ENCODE measurements at places on chromosomes 6 and 20.
A peak's percentile ranks its signal among the peaks of the same experiment; 100 is the strongest.

DNA sequence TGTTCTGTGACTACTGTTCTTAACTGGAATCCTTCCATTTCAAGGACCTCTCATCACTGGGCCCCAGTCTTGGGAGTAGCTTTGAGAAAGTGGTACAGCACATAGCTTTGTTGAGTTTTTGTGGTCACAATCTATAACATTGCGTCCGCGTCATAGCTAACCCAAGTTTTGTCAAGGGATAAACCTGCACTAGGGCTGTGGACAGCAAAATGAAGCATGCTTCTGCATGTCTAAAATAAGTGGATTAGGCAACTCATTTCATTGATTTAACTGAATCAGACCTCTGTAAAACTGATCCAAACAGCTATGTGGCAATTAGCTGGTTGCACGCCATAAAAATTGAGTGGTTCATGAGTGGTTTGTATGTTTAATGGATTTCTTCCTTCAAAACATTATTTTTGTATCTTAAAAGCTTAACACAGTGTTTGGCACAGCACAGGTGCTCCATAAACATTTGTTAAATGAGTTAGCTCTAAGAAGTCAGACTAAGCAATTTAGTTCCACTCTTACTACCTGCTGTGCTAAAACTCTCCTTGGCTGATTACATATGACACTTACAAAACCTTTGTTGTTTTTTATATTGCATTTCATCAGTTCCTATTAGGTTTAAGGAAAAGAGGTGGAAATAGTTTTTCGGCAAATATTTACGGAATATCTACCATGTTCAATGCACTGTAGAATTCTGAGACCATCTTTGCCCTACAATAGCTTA, 160.3 kb upstream of the ATXN1 start:
- no peak for DNase-seq

DNA sequence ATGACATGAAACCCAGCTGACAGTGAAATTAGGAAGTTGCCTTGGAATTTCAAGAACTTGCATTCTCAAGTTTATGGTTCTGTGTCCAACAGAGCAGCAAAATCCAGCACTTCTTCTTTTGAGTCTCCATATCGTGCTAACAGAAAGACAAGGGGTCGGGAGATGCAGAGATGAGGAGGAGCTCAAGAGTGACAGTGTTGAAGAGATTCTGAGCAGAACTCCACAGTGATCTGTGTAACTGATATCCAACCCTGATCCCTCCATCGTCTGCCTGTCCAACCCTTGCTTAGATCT, 21.2 kb upstream of the BTN1A1 start:
- no peak for DNase-seq

GRCh38 chr6:24799541-24799915, 811 bp upstream of the ARMH2 start:
- no peak for DNase-seq

GRCh38 chr6:168240160-168240559, 79.4 kb downstream of the DACT2 start:
- no peak for DNase-seq

GRCh38 chr6:109183109-109183650, 87.9 kb downstream of the CEP57L1 start:
- DNase-seq, result no peak

DNA sequence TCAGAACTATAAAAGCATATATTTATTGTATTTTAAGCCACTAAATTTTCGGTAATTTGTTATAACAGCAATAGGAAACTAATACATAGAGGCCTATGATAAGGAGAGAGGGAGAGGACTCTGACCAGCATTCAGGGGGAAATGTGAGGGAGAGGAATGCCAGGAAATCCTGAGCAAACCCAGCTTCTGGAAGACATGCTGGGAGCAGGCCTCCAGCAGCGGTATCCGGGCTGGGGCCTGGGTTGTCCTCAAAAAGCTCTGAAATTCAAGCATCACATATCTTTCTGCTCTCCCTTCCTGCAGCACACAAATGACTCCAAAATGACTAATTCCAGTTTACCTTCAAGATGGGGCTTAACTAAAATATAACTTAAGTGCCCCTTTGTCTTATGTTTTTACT, 33.4 kb upstream of the RIMS1 start:
- DNase-seq, result no peak

DNA sequence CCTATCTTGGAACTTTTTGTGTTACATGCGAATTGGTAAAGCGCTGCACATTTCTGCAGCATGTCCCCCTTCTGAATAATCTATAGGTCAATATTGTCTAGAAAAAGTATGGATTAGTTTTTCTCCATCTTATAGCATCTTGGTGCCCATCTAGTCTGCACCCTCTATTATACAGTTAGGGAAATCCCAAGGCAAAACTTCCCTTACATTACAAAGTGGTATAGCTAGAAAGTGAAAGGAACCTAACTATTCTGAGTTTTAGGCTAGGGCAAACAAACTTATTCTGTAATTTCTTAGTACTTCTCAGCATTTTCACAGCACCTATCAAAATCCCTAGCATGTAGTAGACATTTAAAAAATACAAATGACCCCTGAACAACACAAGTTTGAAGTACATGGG, 133.5 kb upstream of the CCDC28A start:
- no peak for DNase-seq

DNA sequence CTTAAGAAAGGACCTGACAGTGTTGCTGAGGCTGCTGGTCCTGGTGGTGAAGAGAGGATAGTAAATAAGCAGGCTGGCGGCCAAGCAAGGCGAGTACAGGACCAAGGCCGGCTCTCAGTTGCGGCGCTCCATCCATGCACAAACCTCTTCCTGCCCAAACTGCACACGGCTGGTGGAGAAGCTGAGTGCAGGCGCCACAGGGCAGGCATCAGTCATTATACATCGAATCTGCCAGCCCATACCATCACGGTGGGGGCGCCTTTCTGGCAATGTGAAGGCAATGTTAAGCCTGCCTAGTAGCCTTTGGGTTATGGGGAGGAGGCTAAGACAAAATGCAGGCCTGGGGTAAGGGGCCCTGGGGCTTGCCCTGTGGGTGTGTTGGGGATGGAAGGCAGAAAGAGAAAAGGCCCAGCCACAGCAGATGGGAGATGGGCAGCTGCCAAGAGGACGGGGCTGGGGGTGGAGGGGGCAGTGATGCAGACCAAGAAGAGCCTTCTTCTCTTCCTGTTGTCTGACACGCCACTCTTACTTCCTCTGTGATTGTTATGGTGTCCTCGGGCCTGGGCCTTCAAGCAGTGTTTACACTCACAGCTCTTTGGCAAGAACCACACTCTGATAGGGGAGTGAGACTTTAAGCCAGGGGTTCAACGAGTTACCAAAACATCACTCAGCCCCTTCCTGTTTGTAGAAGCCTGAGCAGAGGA, 20.3 kb upstream of the KCNK16 start:
- DNase-seq, result no peak

- DNase-seq, result peak; percentile 45
Observed at GRCh38 chr6:151675746-151676459, 131.6 kb upstream of the ESR1 start.

DNA sequence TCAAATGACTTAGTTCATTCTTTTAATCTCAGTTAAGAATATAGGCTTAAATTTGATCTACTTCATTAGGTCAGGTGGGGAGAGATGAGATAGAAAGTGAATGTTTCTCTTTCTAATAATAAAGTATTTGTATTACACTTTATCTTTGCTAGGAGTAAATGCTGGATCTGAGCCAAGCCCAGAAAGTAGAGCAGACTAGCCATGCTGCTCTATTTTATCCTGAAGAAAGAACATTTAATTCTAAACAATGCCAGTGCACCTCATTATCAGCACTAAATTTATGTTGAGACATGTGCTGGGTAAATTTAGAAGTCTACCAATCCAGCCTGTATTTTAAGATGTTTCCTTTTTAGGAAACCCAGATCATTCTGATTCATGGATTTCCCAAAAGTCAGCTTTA, 43.5 kb downstream of the AKIRIN2 start:
- DNase-seq, result no peak

GRCh38 chr6:111732390-111732789, 126.7 kb upstream of the TRAF3IP2 start:
- DNase-seq, result no peak

GRCh38 chr6:160227038-160227768, 31.4 kb downstream of the SLC22A2 start:
- no peak for DNase-seq

- no peak for DNase-seq
Observed at GRCh38 chr20:53040693-53041589, 68.8 kb downstream of the TSHZ2 start.

DNA sequence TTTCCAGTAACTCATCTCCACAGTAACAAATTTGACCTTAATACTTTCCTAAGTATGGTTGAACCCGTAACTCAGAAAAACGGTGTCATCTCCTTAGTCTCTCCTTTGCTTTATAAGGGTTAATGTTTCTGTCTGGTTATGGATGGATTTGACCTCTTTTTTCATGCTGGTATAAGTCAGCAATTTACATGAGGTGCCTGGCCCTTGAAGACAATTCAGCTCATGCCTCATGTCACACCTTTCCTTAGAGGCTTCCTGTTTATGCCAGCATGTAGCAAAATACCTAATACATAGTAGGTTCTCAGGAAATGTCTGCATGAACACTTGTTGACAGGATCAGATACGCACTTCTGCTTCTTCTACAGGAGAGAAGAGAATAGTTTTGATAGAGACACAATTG, 37.7 kb upstream of the C20orf144 start:
- no peak for DNase-seq

GRCh38 chr20:61379898-61380544, 128.0 kb downstream of the CDH4 start:
- DNase-seq, result no peak

- DNase-seq, result peak; percentile 34
Observed at GRCh38 chr20:41138475-41139226, 1.3 kb downstream of the PLCG1 start.

DNA sequence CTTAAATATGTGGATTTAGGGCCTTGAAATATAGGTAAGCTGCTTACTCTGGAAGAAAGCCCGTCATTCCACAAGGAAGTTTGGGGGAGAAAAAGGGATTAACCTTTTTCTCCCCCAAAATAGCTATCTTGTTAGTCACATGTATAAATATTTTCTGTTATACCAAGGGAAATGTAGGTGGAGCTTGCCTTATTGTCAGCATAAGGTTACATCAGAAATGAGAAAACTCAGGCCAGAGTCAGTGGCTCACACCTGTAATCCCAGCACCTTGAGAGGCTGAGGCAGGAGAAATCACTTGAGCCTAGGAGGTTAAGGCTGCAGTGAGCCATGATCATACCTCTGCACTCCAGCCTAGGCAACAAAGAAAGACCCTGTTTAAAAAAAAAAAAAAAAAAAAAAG, 129.9 kb downstream of the LRFN2 start:
- DNase-seq, result no peak

GRCh38 chr6:124961777-124962638, at the start of gene RNF217:
RNF217 (plus strand) TSS chr6:124962437; CDS start chr6:124962545, 108 bp downstream.
- peak; percentile 51 for DNase-seq

DNA sequence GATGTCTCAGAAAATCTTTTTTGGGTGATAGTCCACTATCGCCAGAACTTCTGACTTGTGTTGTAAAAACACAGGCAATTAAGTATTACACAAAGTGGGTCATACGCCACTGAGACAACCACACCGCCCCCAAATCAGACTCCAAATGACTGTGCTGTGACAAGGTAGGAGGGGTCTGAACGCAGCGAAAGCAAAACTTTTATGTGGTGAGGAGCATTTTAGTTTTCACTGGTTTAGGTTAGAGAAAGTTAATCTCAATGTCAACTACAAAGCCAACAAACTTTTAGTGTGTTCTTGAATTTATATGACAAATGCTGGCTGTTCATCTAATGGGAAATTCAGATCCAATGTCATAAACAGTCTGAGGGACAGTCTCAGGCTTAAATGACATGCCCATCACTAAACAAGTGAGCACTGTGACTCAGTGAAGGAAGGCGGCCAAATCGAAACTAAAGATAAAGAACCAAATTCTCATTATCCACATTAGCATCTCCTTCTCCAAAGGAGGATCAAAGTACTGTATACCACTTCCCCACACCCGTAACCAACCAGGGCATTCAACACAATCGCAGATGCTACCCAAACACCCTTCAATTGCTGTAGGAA, 186.7 kb downstream of the GJA10 start:
- DNase-seq, result no peak

DNA sequence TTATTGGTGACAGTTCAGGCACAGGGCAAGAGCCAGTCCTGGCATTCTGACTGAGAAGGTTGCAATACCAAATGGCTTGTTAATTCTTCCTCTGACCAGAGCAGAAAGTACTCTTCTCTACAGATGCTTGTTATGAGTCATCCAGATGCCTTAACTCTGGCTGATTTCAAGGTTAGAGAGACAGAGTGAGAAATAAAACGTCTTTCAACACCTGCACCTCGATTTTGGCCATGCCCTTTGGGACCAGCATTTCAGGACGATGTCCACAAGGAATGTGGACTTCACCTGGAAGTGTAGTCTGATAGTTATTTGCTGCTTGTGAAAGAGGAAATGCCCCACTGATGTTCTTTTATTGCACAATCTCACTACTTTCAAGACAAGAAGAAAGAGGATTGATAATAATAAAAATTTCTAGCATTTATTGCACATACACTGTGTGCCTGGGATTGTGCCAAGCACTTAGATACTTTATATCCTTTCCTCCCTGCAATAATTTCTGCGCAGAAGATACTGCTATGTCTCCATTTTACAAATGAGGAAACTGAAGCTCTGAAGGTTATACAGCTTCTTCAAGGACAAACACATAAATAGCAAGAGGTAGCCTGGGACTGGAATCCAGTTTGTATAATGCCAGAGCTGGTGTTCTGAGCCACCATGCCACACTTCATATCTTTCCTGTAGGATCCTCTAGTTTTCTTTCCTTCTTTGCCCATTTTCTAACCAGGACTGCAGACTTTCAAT, 33.5 kb upstream of the MCM3 start:
- DNase-seq, result peak; percentile 34

GRCh38 chr20:43723735-43724134, 3.1 kb downstream of the GTSF1L start:
- no peak for DNase-seq

DNA sequence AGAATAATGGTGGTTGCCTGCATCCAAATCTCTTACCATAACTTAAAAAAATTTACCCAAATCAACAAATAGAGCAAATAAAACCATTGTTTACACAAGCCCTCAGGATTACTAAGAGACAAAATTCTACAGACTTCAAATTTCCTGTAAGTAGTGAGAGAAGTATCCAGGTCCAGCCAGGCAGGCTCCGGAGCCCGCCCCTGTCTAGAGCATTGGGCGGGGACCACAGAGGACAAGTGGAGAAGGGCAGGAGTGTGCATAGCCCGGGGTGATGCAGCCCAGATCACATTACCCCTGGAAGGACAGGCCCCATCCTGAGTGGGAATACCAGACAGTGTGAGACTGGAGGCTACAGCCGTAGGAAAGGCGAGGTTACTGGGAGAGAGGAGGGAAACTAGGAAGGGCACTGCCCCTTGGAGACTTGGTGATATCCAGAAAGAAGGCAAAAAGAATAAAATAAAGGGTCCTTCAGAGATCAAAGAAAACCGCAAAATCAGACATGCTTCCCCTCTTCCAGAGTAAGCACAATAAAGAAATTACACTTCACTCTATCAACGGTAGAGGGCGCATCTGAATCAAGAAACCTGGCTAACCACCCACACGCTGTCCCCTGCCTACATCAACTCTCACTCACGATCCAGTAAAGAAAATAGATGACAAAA, 26.6 kb downstream of the RIN2 start:
- peak; percentile 55 for DNase-seq

- DNase-seq, result no peak
Observed at GRCh38 chr6:39339096-39339867, 16.8 kb upstream of the KCNK16 start.

- DNase-seq, result no peak
Observed at GRCh38 chr6:92281571-92282076, 1137.7 kb downstream of the EPHA7 start.

Measured in hepatic stellate cell (primary cell).